ENCODE measurements at places on chromosomes 5 and 9. TPM values are rescaled to one million over a fixed set of nuclear protein-coding genes. Genes with fewer than 3 reads are reported as not detected.

ZBTB5 gene
- total RNA-seq, result 5.5 TPM

PRRX2 gene
- 23.2 TPM for total RNA-seq

NUTM2G gene
- total RNA-seq, result not detected

SHOC1 gene
- total RNA-seq, result under 0.01 TPM

SHC3 gene
- total RNA-seq, result 24.0 TPM

IRX2 gene
- total RNA-seq, result not detected

TAF11L5 gene
- not detected for total RNA-seq

SUSD3 gene
- total RNA-seq, result 1.1 TPM

SNX24 gene
- 19.2 TPM for total RNA-seq

LSM11 gene
- 4.5 TPM for total RNA-seq

NRARP gene
- total RNA-seq, result 0.09 TPM

NMRK1 gene
- total RNA-seq, result 11.2 TPM

ORM1 gene
- total RNA-seq, result not detected

NAA35 gene
- total RNA-seq, result 16.6 TPM

CARTPT gene
- not detected for total RNA-seq

SV2C gene
- total RNA-seq, result not detected

IL9 gene
- total RNA-seq, result not detected

TJP2 gene
- 29.6 TPM for total RNA-seq

CA9 gene
- 2.0 TPM for total RNA-seq

RBM27 gene
- total RNA-seq, result 23.0 TPM

PCDHGA5 gene
- total RNA-seq, result 1.3 TPM

Measured in smooth muscle cell of bladder (primary cell).